NCI-H82 (cell line): ENCODE measurements at places on chromosomes 7 and 10.
A peak's percentile ranks its signal among the peaks of the same experiment; 100 is the strongest.

DNA sequence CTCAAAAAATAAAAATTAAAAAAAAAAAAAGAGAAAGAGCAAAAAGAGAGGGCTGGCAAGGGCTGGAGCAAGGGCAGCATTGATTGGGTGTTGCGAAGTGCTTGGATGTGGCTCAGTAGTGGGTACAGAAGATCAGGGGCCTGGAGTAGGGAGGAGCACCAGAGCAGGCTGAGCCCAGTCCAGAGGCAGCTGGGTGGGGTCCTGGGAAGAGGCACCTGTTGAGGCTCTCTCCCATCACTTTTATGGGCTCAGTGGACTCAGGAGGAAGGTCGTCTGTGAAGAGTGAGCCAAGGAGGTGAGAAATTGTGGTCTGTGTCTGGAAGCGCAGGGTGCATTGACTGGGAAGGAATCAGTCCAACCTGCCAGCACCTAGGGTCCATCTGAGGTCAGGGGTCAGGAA is 11.8 kb upstream of the ZMIZ2 start:
- DNase-seq: no peak

DNA sequence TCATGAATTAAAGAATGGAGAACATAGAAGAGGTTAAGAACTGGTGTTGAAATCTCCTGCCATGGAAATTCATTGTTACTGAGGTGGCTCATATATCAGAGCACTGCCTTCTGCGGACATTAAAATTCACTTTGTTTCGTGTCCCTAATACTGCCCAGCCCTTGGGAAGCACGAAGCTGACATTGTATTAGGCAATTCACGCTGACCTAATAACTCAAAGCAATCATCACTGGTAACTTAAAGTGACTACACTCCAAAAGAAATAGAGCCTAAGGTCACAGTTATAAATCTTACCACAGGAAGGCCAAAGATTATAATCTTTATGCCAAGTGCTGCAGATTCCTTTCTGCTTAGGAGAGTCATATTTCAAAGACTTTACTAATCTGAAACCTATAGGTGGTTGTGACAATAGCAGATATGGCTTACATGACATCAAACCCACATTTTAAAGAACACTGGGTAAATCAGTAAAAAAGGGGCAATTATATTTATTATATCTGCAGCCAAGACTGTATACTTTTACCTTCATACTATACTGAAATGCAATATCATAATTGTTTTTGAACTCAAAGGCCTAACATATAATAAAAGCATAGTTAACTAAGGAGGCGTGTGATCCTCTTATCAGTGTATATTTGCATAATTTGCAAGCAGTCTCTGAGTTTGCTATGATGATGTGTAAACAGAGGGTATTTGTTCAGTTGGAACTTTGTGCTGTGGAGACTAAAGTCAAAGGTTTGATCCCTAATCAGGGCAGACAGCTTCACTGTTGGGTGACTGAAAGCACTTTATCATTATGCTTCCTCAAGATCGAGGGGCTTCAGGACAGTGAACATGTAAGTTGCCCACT is 51.9 kb upstream of the CAPZA2 start:
- no peak for DNase-seq

DNA sequence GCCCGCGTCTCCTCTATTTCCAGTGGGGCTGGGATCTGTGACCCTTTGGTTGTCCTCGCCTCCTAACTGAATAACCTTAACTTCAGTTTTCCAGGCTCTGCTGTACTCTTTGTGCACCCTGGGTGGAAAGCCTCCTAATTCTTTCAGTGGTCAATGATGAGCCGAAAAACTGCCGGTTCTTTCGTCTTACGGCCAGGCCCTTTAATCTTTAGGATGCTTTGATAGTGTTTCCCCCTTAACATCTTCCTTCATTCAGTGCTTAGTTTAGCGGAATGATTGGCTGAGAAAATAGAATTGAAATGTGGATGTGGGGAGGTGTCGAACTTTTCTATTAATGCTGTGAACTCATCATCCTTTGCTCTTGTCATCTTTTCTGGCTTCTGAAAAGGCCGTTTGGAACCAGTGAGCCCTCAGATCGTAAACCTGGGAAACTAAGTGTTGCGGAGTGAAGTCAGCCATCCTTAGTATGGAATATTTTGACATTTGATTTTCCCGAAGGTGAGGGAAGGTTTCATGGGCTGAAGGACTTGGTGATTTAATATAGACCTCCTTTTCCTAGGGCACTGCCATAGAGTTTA is 847 bp downstream of the GARS1 start:
- peak; percentile 39 for DNase-seq

GRCh38 chr7:18768256-18768655 is 272.7 kb downstream of the HDAC9 start:
- DNase-seq: no peak

GRCh38 chr10:71344993-71345480 is 26.0 kb downstream of the SLC29A3 start:
- DNase-seq: peak; percentile 61

- DNase-seq: peak; percentile 21
Observed at GRCh38 chr7:99693427-99694200, 13.8 kb upstream of the CYP3A5 start.

DNA sequence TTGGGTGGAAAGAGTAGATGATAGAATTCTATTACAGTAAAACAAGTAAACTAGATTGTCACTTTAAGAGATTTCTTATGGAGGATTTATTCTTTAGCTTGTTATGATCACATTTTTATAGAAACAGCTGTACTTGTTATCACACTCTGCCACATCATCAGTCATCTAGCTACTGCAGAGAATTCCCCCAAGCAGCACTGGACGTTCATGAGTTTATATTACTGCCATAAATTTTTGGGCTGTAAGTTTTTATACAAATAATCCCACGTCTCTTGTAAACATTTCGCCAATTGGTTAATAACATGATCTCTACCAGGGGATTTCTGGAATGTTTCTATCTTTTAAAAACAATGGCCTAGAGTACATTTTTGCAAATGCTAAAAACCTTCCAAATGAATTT is 238.8 kb downstream of the POLR1F start:
- DNase-seq: no peak
